ENCODE measurements at places on chromosomes 5 and 9.

DNA sequence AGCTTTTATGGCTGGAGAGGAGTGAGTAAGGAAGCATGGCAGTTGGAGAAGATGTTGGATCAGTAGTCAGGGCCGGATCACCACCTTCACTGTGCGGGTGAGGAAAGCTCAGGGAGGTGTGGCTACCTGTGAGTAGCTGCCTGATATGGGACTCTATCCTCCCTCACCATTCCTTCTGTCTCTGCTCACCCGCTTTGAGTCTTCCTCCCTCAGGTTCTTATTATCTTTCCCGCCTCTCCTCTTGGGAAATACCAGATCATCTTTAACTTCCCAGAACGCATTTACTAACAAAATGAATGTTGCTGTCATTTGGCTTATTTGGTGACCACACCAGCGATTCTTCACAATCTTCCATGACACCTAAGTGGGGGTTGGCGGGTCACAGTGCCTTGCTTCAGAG, 140.7 kb upstream of the GPR151 start:
- no peak for DNase-seq

GRCh38 chr9:124818431-124819281, 34.6 kb upstream of the WDR38 start:
- DNase-seq = no peak

DNA sequence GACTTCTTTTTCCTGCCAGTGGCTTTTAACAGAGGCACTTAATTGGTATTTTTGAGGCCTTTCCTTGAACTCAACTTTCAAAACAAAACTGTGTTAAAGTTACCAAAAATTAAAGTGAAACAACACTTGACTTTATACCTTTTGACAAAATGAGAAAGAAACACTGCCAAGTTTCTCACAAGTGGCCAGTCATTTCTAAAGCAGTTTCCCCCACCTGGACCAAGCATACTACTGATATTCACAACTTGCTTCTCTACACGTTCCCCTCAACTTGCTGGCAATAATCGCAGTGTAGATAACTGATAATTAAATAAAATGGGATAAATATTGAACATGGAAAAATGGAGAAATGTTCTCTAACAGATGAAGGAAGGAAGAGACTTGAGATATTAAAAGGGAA, 135.7 kb downstream of the TLR4 start:
- DNase-seq = no peak

DNA sequence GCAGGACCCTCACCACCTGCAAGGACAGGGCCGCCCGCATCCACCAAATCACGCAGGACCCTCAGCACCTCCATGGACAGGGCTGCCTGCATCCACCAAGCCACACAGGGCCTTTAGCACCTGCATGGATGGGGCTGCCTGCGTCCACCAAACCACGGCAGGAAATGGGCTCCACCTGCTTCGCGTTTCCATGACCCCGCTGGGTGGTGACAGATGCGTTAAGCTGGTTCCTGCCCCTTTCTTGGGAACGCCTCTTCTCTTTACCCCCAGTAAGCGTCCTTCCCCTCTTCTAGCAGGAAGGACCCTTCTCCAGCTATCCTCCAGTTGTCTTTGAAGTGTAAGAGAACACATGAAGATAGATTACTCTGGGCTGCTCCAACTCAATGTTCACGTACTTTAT, 13.5 kb downstream of the FBP1 start:
- no peak for DNase-seq

DNA sequence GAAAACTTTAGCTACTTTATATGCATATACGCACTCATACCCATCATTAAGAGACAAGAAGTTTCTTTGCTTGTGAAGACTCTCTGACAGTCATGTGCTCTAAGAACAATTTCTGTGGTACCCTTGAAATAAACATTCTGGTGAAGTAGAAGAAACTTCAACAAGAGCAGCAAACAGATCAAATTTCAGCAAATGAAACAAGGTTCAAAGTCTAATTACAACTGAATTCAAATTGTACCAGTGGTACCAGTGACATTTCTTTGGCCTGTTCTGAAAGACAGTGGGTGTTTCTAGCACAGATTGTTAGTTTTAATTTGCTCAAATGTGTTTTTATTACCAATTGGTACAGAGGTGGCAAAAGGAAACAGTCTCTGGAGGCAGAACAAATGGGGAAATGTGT, 391.0 kb downstream of the CHSY3 start:
- no peak for DNase-seq

DNA sequence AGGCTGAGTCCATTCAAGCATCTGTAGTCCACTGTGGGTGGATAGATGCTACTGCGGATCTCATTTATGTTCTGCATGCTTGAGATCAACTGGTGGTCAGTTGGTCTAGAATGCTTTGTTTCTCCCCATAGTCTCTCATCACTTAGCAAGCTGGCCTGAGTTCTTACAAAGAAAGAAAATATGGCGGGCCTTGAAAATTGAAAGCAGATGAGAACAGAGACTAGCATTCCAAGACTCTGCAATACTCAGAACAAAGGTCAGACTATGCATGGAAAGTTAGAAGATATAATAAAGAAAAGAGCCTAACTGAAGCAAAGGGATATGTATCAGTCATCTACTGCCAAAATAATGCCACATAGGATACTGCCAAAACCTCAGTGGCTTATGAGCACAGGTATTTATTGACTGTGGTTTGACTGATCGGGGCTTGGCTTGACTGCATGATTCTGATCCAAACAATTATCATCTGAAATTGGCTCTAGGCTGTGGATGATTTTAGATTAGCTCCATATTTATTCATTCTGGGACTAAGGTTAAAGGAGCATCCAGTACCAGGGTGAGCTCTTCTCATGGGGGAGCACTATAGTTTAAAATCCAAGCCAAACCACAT, 258.9 kb downstream of the TAF11L14 start:
- DNase-seq = no peak

All from DMS79 (cell line).